ENCODE measurements at places on chromosomes 1 and 21.

DNA sequence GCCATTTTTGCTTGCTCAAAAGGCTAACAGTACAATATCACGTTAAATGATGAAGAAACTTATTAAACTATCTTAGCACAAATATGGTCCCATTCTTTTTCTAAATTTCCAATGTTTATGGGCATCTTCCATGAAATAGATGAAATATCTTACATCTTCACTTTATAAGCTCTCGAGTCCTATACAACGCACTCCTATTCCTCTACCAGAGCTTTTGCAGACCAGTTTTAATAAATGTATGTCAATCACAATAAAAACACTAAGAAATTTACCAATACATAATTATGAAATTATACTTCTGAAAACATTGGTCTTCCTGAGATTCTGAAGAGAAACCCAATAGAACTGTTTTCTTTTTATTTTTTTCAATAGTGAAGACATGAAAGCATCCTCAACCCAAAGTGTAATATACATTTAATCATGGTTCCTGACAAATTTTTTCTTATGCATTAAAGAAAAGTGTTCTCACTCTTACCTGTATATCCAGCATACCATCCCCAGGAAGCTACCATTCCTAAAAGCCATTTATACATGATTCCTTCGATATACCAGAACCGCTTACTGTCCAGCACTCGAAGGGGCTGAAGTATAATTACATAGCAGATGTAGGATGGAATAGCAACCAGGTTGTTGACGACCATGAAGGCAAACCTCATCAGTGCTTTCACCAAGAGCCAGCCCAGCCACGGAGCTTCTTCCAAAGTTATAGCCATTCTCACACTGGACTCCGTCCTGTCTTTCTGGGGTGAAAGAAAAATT is 1.8 kb downstream of the LPGAT1 start:
- no peak for DNase-seq

DNA sequence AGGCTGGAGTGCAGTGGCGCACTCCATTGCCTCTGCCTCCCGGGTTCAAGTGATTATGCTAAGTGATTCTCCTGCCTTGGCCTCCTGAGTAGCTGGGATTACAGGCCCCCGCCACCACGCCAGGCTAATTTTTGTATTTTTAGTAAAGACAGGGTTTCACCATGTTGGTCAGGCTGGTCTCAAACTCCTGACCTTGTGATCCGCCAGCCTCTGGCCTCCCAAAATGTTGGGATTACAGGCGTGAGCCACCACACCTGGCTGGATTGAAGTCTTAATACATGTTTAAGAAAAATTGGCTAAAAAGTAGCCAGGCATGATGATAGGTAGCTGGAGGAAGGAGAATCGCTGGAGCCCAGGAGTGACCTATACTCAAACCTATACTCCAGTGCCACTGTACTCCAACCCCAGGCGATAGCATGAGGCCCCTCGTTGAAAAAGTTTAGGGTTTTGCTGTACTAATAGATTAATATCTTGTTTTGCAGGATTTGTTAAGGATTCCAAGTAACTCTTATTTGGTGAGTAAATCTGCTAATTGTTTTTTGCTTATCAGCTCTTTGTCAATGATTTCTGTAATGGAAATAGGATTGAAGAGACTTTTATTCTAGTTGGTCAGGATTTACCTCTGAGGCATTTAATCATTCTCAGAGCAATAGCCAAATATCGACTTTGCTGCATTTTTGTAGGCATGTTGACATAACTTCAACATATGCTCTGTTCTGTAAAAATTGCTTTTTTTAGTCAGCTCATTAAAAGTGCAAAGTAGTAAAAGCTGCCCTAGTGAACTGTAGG is 2.0 kb downstream of the RCC1 start:
- no peak for DNase-seq

DNA sequence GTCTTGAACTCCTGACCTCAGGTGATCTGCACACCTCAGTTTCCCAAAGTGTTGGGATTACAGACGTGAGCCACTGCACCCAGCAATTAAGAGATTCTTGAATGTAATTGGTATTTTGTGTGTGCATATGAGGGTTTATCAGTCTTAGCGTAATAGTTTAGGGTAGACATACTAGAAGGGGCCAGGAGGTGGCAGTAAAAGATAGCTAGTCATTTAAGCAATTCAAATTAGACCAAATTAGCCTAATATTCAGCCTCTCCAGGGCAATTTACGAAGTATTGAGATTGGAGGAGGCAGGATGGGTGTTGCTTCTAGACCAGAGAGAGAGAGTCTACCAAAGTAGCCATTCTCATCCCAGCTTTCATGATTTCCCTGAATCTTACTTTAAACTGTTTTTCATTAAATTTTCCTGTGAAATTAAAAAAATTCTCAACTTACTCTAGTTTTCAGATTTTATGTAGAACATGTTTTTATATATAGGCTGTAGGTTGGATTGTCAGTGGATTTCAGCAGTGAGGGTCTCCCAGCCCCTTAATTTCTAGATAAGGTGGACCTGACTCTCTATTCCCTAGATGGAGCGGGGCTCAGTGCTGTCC is 119.7 kb downstream of the HHAT start:
- DNase-seq, result no peak

- no peak for DNase-seq
These were observed 10.7 kb downstream of the RAB42 start for GRCh38 chr1:28602536-28603439.

DNA sequence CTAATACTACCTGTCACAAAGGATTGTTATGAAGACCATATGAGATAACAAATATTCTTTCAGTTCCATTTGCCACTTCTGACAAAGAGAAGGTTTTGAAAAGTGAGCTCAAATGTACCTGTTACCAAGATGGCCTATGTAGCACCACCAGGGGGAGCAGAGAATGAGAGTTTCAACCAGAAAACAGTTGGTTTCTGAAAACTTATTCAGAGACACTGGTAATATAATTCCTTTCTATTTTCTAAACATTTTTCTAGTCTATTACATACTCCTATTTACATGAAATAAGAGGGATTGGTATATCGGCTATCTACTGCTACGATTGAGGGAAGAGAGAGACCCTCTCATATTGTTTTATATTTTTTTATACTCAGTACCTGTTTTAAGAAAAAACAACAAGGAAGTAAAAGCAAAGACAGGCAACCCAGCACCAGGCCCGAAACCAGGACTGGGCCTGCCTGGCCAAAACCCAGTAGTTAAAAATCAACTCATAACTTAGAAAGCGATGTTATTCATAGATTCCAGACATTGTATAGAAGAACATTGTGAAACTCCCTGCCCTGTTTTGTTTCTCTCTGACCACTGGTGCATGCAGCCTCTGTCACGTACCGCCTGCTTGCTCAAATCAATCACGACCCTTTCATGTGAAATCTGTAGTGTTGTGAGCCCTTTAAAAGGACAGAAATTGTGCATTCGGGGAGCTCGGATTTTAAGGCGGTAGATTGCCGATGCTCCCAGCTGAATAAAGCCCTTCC is 48.3 kb downstream of the IL23R start:
- DNase-seq, result no peak

DNA sequence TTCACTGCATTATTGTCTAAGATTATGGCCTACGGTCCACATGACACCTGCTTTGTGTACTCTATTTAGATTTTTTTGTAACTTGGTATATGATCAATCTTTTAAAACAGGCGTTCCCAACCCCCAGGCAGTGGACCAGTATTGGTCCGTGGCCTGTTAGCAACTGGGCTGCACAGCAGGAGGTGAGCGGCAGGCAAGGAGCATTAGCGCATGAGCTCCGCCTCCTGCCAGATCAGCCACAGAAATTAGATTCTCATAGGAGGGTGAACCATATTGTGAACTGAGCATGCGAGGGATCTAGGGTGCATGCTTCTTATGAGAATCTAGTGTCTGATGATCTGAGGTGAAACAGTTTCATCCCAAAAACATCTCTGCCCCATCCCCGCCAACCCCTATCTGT is 228.4 kb upstream of the NR5A2 start:
- DNase-seq, result no peak

- no peak for DNase-seq
These were observed 38.5 kb downstream of the DISC1 start for GRCh38 chr1:231665101-231665500.

DNA sequence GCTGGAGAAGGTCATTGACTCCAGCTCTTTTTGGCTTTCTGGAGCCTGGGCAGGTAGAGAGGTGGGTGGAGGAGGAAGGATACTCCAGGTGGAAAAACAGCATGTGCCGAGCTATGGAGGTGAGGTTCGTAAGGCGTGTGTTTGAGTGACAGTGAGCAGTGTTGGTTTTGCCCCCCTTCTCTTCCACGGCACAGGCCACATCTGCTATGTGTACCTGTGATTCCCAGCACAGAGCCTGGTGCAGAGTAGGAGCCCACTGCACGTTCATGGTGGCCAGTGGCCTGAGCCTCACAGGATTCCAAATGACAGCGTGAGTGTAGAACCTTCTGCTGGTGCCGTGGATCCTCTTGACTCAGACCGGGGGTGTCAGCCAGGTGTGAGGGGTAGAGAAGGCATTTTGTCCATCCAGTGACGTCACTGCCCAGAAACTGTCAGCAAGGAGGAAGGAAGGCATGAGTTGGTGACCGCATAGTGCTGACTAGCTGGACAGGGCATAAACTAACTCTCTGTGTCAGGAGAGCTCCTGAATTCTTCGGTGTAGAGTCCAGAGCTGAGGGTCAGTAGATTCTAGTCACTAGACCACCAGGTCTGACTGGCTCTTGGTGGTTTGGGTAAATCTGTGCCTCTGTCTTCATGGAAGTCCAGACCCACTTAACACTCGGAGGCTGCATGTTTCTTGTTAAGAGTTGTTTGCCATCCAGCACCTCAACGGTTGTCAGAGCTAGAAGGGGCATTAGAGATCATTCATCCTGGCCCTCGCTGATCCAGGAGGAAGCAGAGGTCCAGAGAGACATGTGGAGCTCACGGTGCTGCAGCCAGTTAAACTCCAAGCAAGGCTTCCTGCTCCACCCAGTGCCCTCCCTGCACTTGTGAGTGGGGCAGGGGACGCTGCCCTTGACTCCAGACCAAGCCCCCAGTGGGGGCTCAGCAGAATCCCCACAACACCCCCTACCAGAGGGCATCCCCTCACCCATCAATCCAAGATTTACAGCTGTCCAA is 3.8 kb downstream of the QSOX1 start:
- no peak for DNase-seq

GRCh38 chr1:224720216-224720615 is 104.1 kb downstream of the CNIH3 start:
- DNase-seq, result no peak

All from 8988T (cell line).